ENCODE measurements at places on chromosomes 4 and X.

GRCh38 chr4:142752202-142752786 is 93.8 kb downstream of the INPP4B start:
- DNase-seq = no peak

GRCh38 chrX:137118136-137118535 is 84.3 kb upstream of the GPR101 start:
- DNase-seq = no peak

DNA sequence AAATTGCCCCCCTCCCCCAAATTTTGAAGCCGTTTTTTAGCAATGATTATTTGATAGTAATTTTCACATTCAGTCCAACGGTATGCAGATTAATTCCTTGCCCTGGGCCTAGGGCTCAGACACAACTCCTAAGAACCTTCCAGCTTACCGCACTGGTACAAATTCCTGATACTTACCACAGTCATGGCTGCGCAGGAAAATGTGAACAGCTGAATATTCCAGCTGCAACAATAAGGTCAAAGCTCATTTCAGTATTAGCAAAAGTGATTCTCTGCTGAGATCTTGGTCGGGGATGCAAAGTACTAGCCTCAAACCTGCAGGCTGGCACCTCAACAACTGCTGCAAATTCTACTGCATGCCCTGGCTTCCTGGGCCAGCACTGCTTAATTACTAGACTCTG is 3.0 kb downstream of the ATP11C start:
- no peak for DNase-seq

DNA sequence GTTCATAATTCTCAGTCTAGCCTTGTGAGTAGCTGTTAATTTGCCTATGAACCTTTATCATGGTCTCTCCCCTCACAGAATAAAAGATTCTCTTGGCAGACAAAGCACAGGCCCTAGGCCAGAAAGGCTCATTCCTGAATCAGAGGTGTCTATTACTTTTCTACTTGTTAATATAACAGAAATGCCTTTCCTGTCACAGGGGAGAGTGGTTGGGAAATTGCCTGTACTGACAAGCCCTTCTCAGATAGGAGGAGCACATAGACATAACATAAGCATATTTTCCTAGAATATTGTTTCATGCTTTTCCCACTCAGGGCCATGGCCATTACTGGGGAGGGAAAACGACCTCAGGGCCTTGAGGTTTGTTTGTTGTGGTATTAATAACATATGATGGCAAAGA is 308.3 kb downstream of the BMPR1B start:
- no peak for DNase-seq

GRCh38 chr4:183455431-183456195 is 11.2 kb downstream of the CDKN2AIP start:
- DNase-seq = no peak

GRCh38 chrX:47297874-47298273 is 65.1 kb downstream of the USP11 start:
- DNase-seq = no peak

- no peak for DNase-seq
Observed at GRCh38 chr4:70640192-70640591, 11.6 kb downstream of the ENAM start.

- no peak for DNase-seq
Observed at GRCh38 chr4:143773998-143774895, 73.8 kb upstream of the FREM3 start.
